ENCODE measurements at places on chromosomes 5 and 9.

GRCh38 chr5:122258241-122258640 lies 53.8 kb upstream of the SNCAIP start:
- no peak for DNase-seq

DNA sequence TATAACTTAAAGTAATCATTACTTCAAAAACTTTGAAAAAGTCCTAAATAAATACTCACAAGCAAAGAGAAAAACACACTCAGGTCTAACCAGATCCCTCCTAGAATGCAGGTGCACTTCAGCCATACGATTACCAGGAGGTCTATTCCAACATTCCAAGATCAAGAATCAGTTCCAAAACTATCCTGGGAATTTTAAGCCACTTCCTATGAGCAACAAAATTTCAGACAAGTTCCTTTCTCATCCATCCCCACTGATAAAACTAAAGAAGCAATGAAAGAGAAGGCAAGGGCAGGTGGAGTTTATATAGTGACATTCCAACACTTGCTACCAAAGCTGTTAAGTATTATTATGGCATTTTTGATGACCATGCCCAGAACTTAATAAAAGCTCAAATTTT lies 29.6 kb downstream of the MLLT3 start:
- DNase-seq = no peak

GRCh38 chr5:22631683-22632082 lies 221.5 kb downstream of the CDH12 start:
- DNase-seq = no peak

DNA sequence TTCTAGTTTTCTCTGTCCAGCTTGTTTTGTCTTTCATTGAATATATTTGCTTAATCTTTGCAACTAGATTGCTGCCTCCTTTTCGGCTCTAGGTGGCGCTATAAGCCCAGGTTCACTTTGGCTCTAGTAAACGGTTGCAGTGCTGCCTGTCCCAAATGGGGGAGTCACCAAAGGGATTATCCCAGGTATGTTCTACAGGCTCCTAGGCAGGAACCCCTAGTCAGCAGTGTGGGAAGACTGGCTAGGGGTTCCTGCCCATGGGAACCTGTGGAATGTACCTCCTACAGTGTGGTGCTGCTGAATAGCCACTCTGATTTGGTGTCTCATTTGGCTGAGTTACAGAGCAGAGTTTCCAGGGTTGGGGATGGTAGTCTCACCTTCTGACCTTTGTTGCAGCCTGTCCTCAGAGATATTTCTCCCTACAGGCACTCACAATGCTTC lies 85.2 kb downstream of the ARSB start:
- peak; percentile 14 for DNase-seq

- DNase-seq = no peak
These were observed 169.0 kb downstream of the CDH6 start for GRCh38 chr5:31362529-31362900.

GRCh38 chr9:38644601-38645000 lies 24.2 kb upstream of the ANKRD18A start:
- no peak for DNase-seq

- no peak for DNase-seq
These were observed 9.8 kb downstream of the LURAP1L start for GRCh38 chr9:12784461-12785259.

DNA sequence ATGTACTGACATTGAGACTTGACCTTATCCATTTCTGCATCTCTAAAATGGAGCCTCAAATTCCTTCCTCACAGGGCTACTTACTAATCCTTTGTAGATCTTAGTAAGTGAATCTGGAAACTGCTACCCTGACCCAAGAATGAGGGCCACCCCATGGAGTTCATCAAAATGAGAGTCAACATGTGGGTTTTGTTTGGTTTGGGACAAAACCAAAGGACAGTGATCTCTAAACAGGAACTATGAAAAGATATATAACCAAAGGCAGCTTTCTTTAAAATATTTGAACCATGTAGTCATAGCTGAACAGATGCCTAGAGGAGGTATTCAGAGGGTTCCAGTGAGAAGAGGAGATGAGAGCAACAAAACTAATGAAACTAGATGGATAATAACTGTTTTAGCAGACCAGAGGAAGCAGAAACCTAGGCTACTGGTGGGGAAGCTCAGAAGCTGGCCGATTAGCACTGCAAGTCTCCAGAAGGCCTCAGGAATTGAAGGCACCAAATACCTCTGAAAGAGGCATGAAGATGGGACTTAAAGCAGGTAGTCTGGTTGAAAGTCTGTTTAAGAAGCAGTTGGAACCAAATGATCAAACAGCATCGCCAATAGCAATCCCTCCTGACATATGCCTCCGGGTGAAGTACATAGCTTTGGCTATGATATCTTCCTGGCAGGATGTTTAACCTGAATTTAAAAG lies 45.8 kb downstream of the THOC3 start:
- DNase-seq = no peak

DNA sequence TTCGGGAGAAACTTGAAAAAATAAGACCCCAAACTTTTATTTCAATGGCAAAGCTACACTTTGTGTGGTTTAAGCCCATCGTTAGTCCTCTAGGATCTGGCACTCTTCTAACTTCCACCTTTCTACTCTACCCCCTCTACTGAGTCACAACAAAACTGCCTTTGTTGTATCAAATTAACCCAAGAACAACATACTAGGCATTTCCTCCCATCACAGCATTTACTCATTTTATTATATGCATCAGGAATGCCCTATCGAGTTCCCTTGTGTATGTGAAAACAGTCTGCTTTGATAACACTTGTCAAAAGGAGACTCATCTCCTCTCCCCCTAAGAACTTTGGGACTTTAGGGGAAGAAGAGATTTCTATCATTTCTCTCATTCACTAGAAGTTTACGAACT lies 158.9 kb upstream of the FREM1 start:
- no peak for DNase-seq

DNA sequence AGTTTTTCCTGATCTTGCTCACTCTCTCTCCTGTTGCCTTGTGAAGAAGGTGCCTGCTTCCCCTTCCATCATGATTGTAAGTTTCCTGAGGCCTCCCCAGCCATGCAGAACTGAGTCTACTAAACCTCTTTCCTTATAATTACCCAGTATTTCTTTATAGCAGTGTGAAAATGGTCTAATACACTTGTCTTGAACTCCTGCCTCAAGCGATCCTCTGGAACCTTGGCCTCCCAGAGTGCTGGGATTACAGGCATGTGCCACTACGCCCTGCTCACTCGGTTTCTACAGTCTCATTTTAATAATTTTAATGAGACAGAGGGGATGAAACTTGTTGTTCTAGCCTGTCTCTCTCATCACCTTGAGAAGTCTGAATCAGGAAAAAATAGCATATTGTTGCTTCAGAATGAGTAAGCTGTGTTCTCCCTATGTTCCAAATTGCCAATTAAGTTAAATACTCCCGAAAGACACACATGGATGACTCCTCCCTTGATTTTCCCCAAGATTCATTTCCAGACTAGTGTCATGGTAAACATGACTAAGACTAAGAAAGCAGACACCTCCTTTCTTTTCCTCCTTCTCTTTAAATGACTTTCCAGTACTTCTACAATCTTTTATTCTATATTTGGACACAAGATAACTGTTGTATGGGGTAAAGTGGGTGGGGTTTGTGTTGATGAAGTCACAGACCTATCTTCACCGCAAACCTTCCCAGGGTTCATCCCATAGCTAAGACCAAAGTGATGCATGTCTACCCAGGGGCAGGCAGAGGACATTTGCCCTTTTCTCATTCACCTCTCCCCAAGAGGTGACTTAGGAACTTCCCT lies 7.8 kb upstream of the DNAJC18 start:
- DNase-seq = no peak

DNA sequence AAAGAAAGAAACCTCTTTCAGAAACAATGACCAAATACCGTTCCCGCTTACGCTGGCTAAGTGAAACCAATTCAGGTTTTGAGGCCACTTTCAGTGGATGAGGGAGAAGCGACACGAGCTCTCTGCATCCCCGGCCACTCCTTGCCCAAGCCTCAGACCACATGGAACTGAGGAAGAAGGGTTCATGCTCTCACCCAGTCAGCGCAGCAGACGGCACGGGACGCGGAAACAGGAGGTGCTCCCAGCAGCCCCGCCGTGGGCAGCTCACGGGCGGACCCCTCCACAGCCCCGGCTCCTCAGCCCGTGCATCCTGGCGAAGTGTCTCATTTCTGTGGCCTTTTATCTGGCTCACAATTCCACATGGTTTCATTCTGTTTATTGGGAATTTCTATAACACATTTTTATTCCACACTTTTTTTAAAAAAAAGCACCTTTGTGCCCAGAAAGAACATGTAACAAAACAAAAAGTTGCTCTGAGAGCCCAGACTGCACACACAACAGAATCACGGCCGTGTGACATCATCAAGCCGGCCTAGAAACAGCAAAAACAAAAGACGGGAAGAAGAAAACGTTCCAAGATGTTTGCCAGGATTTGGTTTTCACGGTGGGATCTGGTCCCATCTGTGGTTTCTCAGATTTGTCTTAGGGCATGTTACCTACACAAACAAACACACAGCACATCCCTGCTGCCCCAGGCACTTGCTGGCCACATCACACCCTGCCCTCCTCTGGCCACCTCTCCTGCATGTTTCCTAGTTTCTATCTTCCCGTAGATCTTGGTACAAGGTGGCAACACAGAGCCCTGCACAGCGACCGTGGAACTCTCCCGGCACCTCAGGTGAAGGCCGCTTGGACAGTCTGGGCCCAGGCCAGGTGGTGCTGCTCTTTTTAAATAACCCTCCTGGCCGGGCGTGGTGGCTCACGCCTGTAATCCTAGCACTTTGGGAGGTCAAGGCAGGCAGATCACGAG lies 16.2 kb downstream of the QSOX2 start:
- DNase-seq = no peak

GRCh38 chr5:449151-449550 lies 6.2 kb downstream of the EXOC3 start:
- no peak for DNase-seq

DNA sequence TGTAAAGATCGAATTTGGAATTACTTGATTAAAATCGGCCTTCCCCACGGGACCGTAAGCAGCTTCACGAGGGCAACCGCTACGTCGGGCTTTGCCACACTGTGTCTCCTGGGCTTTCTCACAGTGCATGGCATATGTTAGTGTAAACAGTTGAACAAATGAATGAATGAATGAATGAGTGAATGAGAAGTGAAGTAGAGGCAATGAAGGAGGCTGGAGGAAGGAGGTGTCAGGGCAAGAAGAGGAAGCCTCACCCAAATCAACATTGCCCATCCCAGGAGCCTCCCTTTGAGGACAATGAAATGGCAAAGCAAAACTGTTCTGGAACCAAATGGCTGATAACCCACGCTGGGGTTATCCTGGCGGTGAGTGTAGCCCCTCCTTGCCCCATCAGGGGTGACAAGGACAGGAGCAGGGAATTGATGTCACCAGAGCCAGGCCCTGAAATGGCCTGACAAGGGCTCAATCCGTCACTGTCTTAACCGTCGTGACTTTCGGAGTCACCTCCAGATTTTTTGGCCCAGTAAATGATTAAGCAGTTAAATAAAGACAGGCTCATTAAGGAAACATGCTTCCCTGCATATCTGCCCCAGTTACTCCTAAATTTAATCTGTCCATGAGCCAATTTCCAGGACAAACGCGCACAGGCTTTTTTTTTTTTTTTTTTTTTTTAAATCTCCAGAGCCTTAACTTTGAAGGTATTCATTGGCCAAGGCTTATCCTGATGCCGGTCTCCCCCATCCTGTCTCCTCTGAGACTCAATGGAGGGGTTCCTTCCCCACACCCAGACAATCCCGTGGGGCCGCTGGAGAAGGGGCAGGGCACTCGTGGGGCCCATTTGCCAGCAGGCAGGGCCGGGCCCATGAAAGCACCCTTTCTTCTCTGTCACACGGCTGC lies 88.4 kb upstream of the BOD1 start:
- no peak for DNase-seq

DNA sequence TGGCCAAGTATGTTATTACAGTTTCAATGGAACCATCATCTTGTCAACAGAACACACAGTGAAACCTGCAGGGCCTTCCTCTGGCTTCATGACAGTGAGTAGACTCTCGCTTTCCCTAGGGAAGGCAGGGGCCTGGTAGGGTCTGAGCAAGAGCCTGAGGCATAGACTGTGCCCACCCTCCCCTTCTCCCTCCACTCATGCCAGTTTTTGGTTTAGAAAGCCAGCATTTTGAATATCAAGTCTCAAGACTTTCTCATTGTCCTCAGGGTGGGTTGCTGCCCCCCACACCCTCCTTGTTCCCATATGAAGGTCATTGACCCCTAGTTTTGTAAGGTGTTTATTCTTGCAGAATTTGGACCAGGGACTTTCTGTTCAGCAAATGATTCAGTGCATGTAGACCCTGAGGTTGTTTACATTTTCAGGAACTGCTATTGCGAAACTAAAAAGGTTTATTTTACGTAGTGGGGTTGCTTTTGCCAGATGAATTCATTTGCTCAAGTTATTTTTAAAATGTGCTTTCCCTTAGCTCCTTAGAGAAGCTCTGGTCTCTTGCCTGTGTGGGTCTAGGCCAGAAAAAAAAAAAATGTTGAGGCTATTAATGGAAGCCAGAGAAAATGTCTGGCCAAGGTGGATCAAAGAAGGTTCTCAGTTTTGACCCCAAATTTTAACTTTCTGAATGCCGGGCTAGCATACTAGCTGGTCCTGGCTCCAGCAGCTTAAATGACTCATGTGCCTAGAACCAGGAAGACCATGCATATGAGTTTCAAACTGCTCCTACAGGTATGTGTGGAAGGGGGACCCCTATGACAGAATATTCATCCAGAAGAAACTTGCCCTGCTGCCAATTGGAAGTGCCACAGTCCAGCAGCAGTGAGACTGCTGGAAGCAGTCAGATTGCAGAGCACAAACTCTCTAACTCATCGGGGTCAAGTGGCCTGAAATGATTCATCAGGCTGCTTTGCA lies 10.1 kb upstream of the MOB3B start:
- DNase-seq = no peak

GRCh38 chr5:65813174-65813573 lies 91.2 kb downstream of the NLN start:
- no peak for DNase-seq

GRCh38 chr5:61994171-61994570 lies 311.8 kb upstream of the KIF2A start:
- no peak for DNase-seq

- DNase-seq = no peak
These were observed 163.6 kb upstream of the PRLR start for GRCh38 chr5:35393901-35394300.

- DNase-seq = no peak
These were observed 16.9 kb upstream of the PLCXD3 start for GRCh38 chr5:41527201-41527779.

DNA sequence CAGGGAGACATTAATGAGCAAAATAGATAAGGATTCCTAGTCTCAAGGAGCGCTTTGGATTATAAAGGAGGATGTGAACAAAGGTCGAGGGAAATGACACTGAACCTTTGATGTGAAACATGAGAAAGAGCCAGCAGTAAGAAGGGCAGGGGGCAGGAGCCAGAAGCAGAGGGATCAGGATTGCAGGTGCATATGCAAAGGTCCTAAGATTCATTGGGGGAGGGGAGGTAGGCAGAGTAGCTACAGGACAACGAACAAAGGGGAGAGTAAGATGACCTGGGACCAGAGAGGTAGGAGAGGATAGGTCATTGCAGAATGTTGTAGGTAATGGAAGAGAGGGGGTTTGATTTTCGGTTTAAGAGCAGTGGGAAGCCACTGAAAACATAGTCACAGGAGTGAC lies 129.2 kb upstream of the TRPM3 start:
- DNase-seq = no peak

GRCh38 chr5:139642213-139642612 lies 5.9 kb upstream of the CXXC5 start:
- no peak for DNase-seq

GRCh38 chr5:174292348-174292747 lies 246.8 kb downstream of the NSG2 start:
- no peak for DNase-seq
